Lung (tissue), 17 donors: ENCODE measurements at places on chromosomes 5 and 9. TPM values are rescaled to one million over a fixed set of nuclear protein-coding genes. Genes with fewer than 3 reads are reported as not detected.

DNA sequence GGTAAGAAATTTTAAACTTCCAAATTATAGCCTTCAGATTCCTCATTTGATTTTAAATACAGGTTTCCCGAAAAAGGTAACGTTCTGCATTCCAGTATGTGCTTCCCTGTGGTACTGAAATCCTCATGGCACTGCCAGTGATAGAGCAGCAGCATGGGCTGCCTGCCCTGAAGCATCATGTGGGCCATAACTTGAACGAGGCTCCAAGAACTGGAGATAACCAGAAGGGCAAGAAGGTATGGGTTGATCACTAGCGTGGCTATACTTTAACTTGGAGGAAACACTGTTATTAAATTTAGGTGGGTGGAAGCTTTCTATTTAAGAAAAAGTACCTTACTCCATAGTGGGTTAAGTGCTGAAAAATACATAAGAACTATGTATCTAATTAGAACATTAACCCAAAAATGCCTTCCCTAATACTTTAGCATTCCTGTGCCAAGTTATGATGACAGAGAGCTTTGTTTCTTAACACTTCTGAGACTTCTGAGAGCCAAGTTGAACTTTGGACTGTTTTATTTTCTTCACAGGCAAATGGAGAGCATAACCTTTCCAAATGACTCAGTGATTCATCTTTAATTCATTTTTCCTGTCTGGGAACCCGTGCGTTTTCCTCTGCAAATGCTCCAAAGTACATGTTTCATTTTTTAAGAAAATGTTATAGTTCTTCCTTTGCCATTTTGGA is 191.5 kb upstream of the GNA14 start:
- no peak for DNase-seq

UAP1L1 gene
- 12.2 TPM for total RNA-seq

PRSS3 gene
- 1.3 TPM for total RNA-seq

DNA sequence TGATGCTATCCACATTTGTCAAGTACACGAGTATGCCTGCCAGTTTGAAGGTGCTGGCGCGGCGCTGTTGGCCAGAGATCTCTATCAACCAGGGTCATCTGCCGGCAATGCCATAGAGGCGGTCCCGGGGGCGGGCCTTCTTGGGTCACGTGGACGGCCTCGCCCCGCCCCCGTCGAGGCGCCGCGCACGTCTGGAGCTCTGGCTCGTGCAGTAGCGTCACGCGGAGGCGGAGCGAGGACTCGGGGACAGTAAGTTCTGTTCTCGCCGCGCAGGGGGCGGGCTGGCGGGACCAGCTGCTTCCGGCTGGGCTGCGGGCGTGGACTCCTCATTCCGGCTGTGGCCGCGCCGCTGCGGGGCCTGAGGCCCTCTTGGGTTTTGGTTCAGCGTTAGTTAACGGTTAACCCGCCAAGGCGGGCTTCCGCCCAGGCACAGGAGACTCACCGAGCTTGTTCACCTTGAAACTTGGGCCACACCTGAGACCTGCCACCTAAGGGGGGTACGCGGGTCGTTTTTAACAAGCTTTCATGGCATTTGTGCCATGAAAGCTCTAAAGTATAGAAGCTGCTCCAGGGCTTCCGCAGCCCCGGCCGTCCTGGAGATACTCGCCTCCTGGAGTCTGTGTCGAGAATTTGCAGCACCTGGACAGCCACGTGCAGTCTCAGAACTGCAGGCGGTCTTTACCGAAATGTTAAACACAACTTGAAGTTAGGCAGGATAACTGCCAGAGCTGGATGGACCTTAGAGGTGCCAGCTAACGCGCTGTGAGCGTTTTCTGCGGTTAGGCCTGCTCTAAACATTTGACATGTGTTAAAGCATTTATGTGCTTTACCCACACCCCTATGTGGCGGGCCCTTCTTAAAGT is at the start of gene RFESD:
TSS of gene RFESD (plus strand) at position 209 of the 863 bp plus-strand sequence. CDS start 5,495 bp downstream, outside the sequence.
- peak; percentile 98 for DNase-seq

PCDHGA1 gene
- 0.71 TPM for total RNA-seq

GRCh38 chr5:97164846-97165245 is 18.2 kb downstream of the RIOK2 start:
- no peak for DNase-seq

DNA sequence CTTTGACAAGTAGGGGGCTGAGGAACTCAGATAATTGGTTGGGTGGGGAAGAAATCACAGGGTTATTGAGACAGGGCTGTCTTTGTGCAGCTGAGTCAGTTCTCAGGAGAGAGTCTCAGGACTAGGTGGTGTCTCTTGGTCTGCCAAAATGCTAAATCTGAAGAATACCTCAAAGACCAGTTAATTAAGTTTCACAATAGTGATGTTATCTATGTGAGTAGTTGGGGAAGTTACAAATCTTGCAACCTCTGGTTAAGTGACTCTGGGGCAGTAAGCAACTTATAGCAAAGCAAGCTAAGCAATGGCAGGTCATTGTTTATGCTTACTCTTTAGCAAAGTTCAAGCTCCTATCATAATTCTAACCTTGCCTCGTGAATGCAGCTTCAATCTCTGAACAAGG is 53.6 kb downstream of the GIN1 start:
- DNase-seq: no peak
